Fibroblast of upper back skin (primary cell): ENCODE measurements at places on chromosomes 6 and 20.

DNA sequence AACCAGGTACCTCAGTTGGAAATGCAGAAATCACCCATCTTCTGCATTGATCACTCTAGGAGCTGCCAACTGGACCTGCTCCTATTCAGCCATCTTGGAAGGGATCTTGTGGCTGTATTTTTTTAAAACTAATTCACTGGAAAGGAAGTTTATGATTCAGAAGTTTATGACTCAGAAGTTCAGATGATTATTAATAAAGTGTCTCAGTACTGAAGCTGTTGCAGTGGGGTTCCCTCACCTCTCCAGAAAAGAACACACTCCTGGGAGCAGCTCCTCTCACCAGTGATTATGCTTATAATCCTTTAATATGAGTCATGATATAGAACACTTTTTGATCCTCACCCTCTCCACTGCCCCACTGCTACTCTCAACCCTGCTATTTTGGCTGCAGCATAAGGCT is 291.2 kb upstream of the HS3ST5 start:
- peak; percentile 31 for DNase-seq

GRCh38 chr20:61876952-61877728 is 188.5 kb downstream of the TAF4 start:
- no peak for DNase-seq

DNA sequence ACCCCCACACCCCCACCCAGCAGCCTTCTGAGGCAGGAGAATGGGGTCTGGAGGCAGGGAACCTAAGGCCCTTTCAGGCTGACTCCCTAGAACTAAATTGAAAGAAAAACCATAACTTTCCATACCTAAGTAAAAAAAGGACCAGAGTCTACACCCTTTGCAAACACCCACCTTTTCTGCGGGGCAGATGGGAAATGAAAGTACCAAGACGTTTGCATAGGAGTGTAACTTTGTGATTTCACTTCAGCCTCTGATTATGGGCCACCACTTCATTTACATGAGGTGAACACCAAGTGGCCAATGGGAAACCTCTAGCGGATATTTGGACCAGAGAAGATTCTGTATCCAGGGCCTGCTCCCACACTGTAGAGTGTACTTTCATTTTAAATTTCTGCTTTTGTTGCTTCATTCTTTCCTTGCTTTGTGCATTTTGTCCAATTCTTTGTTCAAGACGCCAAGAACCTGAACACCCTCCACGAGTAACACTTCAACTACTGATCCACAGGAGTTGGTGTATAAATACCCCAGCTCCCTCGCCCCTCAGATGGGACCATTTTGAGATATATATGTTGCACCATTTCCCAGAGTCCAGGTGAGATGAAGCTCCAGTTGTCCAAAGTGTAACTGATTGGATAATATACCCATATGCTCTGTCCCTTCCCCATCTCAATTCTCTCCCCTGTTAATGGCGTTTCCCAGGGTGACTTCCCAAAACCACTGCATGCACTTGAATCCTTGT is 18.9 kb upstream of the SRSF6 start:
- no peak for DNase-seq

DNA sequence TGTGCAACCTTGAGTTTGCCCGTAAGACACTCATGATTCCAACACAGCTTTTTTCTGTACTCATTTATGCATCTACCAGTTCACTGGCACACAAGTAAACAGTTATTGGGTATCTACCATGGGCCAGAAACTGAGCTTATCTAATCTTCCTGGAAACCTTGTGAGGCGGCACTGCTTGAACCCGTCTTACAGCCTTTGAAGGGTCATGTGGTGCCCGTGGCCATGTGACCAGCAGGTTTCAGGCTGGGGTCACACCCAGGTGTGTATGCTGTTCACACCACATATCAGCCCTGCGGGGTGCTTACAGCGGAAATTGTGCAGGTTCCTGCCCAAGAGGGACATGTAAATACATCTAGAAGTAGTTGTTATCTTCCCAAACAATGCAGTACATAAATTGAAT is 6.1 kb downstream of the THBD start:
- DNase-seq: no peak

DNA sequence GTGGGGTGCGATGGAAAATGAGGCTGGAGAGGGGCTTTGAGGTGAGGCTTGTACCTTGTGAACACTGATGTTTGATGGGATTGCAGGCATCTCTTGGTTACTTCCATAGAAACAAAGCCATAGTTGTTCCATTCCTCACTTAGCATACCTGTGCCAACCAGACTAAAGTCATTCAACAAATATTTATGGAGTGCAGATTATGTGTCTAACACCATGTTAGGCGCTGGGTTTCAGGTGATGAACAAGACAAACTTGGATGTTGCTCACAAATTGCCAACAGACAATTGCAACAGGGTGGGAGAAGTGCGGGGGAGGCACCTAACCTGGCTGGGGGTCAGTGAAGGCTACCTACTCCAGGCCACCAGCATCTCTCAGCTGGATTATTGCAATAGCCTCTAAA is 1.5 kb downstream of the TTPAL start:
- DNase-seq: no peak

DNA sequence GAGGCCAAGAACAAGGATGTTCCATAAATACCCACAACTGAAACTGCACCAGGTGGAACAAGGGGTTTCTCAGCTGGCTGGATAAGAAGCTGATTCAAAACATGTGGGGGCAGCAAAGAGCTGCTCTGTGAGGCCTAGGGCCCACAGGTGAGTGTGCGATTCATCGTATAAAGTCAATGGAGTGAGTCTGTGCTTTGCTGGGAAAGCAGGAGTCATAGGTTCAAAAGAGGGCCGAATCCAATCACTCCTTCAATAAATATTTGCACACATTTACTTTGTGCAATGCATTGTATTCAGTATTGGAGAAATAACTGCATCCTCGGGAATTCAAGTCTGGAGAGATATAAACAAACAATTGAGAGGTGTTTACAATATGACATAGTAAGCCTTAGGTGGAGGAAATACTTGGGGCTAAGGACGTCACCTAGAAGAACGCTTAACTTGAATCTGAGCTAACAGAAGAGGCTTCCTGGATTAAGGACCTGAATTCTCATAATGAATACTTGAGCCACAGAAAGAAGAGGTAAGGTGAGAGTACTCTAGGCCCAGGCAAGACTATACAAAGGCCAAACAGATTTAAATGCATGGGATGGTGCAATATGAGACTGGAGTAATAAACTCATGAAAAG is 83.7 kb upstream of the TMEM30A start:
- peak; percentile 32 for DNase-seq

DNA sequence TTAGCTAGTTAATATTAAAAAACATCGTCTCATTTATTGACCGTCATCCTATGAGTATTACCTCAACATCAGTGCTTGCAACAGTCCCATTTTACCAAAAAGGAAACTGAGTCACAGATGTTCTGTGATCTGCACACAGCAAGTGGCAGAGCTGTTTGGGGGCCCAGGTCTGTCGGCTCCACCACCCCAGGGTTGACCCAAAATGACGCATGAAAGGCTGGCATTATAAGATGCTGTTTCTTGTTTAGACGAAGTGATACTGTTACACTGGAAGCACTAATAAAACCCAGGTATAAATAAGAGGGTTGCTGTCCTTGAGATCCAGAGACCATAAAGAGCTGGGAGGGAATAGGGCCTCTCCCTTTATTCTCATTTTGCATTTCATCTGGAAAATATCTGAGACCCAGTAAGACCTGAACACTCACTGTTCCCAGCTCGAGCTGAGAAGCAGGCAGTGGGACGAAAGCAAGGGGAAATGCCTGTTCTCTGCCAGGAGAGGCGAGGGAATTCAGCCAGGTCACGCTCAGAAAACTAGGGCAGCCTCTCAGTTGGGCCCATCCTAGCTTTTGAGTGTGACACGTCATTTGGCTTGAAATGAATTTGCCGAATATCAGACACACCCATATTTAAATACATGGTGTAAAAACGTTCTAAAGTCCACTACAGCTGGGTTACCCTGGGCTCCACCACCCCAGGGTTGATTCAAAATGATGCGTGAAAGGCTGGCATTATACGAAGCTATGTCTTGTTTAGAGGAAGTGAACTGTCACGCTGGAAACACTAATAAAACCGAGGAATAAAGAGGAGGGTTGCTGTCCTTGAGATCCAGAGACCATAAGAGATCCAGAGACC is 1.4 kb upstream of the MICAL1 start:
- DNase-seq: no peak

- peak; percentile 89 for DNase-seq
Measured at GRCh38 chr6:166032366-166033200, 135.1 kb downstream of the TBXT start.

DNA sequence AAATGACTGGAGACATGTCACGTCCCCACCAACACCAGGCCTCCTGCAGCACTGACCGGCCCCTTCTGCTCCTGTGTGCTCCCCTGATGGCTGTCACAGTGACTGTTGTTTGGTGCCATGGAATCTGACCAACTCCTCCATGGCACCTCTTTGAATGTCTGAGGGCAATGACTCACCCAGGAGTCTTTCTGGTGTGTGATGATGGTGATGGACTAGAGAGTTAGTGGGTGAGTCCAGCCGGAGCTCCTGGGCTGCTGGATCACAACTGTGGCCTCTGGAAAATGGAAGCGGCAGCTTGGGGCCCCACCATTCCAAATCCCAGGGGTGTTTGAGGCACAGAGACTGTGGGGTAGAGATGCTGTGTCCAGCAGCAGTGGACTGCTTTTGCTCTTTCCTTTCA is 133.3 kb downstream of the TFAP2C start:
- DNase-seq: no peak

- DNase-seq: no peak
Measured at GRCh38 chr6:5211492-5211891, 49.3 kb downstream of the LYRM4 start.

- DNase-seq: no peak
Measured at GRCh38 chr6:108734271-108734922, 113.8 kb upstream of the ARMC2 start.

DNA sequence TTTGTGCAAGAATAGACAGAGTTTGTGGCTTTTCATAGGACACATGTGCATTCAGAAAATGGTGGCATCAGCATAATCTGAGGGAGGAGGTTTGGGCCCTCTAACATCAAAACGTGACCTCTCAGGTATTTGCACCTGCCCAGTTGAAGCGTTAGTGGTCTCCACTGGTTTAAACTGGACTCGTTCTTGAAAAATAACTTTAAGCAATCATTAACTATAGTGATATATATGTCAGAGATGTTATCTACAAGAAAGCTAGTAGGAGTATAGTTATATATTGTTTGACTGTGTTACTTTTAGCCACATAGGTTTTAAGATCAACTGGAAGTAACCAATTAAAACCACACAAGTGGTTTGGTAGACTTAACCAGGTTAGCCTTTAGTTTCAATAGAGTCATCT is 607.4 kb downstream of the MAFB start:
- DNase-seq: no peak

DNA sequence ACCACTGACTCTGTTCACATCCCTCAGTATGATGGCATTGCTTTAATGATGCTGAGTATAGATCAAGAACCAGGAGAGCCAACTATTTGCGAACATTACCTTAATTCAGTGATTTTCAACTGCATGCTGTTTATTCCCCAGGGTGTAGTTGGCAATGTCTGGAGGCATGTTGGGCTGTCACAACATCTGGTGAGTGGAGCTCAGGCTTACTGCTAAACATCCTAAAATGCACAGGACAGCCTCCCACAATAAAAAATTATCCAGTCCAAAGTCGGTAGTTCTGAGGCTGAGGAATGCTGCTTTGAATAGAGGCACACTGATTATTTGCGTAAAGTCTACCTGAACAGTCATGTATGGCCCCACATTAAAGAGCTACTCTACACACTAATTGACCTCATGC is 94.8 kb upstream of the OPRM1 start:
- DNase-seq: no peak

GRCh38 chr6:159013229-159013628 is 13.2 kb upstream of the RSPH3 start:
- DNase-seq: peak; percentile 78

- no peak for DNase-seq
Measured at GRCh38 chr20:21534886-21535285, 21.0 kb upstream of the NKX2-2 start.

- peak; percentile 43 for DNase-seq
Measured at GRCh38 chr6:72616406-72617015, 5.4 kb upstream of the KCNQ5 start.

DNA sequence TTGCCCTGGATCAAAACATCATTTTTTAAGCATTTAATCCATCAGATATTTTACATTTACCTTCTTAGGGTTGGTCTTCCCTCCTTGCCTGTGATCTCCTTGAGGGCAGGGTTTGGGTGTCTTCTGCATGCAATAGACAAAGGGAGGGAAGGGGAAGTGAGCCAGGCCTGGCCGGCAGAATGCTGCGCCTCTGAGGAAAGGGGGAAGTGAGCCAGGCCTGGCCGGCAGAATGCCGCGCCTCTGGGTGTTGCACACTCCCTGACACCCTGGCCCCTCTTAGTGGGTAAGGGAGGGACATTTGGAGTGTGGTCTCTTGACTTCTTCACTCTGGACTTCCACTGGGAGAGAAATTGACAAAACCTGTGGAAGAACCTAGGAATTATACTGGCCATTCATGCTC is 12.4 kb downstream of the PSMF1 start:
- DNase-seq: no peak

DNA sequence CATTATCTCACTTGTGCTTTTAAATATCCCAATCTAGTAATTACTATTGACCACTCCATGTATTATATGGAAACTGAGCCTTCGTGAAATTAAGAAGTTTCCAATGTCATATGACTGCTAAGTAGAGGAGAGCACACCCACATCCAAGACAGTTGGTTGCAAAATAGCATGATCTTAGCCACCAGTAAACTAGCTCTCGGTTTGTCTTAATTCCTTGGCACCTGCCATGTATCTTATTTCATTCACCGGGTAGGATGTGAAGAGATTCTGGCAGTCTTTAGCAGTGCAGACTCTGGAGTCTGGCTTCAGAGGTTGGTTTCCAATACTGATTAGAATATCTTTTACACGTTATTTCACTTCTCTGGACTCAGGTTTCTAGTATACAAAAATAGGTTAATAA is 270.3 kb downstream of the LAMA2 start:
- no peak for DNase-seq

DNA sequence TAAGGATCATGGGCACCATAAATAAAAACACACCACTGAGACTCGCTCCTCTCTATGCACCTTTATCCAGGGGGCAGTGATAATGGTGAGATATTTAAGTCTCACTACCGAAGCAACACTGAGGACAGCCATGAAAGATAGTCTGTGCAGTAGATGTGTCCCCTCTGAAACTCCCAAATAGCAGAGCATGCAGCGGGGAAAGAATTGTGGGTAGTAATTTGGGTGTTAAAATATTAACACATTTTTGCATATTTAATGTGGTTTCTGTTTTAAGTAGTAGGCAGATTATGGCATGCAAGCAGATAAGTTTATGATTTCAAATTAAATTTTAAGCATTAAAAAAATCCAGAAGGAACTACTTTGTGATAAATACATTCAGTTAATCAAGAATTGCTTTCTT is 82.7 kb downstream of the CTNNBL1 start:
- DNase-seq: no peak

DNA sequence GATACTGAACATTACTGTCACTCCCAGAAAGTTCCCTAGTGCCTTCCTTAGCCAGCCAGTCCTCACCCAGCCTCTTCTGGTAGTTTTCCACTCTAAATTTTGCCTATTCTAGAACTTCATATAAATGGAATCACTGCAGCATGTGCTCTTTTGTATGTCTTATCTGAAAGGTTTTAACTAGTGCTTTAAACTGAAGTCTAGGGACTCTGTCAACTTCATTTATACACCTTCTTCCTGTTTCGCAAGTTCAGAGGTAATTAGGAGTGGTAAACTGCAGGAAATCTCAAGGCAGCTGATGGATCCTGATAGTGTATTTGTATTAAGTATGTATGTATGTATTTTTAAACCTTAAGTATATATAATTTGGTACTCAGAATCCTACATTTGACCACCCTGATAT is 94.3 kb downstream of the TCP11 start:
- no peak for DNase-seq

GRCh38 chr6:40323881-40324634 is 263.1 kb downstream of the LRFN2 start:
- no peak for DNase-seq
